ENCODE measurements at places on chromosomes 2 and 18. TPM values are rescaled to one million over a fixed set of nuclear protein-coding genes. Genes with fewer than 3 reads are reported as not detected.

The SLC4A5 gene
- 1.2 TPM for total RNA-seq

The ST6GAL2 gene
- total RNA-seq = not detected

The NXPH2 gene
- not detected for total RNA-seq

The ZNF516 gene
- 32.7 TPM for total RNA-seq

The RGPD3 gene
- not detected for total RNA-seq

The LYPD6B gene
- total RNA-seq = 10.0 TPM

The ALPG gene
- total RNA-seq = 1.2 TPM

The NLRC4 gene
- total RNA-seq = not detected

The HES6 gene
- total RNA-seq = 8.4 TPM

The ASIC4 gene
- 0.30 TPM for total RNA-seq

The ZNF521 gene
- not detected for total RNA-seq

The CRYBA2 gene
- not detected for total RNA-seq

The PAX8 gene
- total RNA-seq = 6.4 TPM

All from PC-9 (cell line).